Bronchial epithelial cell (primary cell): ENCODE measurements at places on chromosomes 2 and 18.

- no peak for DNase-seq
These were observed 158.5 kb upstream of the ACVR2A start for GRCh38 chr2:147686365-147686764.

DNA sequence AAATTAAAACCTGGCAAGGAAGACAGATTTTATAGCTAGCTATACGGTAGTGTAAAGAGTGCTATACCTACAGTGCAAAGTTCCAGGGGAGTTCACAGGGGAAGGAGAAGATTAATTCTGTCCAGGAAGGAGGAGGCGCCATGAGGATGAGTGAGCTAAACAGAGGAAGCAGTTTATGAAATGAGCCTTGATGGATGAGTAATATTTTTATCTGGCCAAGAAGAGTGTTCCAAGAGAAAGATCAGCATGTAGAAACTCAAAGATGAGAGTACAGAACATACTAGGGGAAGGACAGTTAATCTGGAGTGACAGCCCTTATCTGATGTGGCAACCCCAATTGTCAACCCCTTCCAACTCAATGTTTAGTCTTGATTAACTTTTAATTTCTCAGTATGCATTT is 54.8 kb downstream of the CDH20 start:
- DNase-seq, result no peak

DNA sequence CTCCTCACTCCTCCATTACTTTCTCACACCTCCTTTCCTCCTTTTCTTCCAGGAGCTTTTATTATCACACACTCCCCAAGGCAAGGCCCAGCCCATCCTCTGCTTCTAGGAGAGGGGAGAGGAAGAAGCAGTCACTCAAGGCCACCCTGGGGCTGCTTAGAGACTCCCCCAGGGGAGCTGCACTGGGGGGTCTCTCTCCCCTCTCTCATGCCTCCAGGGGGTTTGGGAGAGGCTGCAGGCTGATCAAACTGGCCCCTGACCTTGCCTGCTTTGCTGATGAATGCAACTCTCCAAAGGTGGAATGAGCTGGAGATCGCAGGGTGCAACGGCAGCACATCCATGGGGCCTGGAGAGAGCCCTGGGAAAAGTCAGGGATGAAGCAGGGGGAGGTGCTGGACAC is 216.9 kb downstream of the CELF4 start:
- DNase-seq, result no peak

- DNase-seq, result no peak
These were observed 99.0 kb downstream of the EPB41L3 start for GRCh38 chr18:5444847-5445246.

GRCh38 chr2:39107724-39108273 is 13.1 kb downstream of the SOS1 start:
- DNase-seq, result no peak
